Astrocyte of the spinal cord (primary cell): ENCODE measurements at places on chromosomes 1 and 21.

GRCh38 chr1:172154551-172154950, 265.9 kb upstream of the C1orf105 start:
- DNase-seq: peak; percentile 82

- no peak for DNase-seq
Observed at GRCh38 chr21:34942911-34943310, 106.2 kb downstream of the RUNX1 start.

GRCh38 chr21:26495283-26495849, 77.7 kb downstream of the CYYR1 start:
- no peak for DNase-seq

- peak; percentile 34 for DNase-seq
Observed at GRCh38 chr1:29708381-29708780, 472.1 kb downstream of the PTPRU start.

GRCh38 chr1:24316645-24317044, 2.5 kb upstream of the GRHL3 start:
- no peak for DNase-seq

DNA sequence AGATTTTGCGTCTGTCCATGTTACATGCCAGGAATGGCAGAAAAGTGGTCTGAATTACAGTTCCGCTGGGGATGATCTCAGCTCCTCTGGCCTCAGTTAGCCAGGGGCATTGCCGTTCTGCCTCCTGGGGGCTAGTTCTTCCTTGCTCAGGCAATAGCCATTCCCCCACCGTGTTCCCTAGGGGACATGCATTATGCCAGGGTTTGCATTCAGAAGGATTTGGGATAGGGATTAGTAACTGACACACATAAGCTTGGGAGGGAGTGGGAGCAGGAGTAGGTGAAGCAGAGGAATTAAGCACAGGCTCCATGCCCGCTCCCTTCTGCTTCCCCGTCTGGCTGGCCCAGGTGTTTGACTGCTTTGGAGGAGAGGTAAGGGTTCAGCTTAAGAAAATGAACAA, 12.7 kb downstream of the LRRC71 start:
- no peak for DNase-seq

- DNase-seq: no peak
Observed at GRCh38 chr1:38454236-38454635, 405.3 kb downstream of the RRAGC start.

DNA sequence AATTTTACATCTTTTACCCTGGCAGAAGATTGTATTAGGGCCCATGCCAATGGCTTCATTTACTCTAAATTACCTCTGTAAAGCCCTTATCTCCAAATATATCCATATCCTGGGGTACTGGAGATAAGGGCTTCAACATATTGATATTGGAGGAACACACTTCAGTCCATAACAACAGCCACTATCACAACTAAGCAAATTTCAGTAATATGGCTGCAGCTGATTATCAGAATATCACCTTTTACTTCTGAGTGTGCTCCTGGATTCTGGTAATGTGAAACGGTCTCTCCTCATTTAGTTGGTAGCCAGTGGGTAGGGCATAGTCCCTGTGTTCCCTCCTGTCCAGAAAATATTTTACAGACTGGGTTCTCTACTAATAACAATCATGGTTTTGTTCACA, 53.3 kb downstream of the IVNS1ABP start:
- no peak for DNase-seq

GRCh38 chr1:227949954-227950734, 2.4 kb upstream of the WNT9A start:
- no peak for DNase-seq

DNA sequence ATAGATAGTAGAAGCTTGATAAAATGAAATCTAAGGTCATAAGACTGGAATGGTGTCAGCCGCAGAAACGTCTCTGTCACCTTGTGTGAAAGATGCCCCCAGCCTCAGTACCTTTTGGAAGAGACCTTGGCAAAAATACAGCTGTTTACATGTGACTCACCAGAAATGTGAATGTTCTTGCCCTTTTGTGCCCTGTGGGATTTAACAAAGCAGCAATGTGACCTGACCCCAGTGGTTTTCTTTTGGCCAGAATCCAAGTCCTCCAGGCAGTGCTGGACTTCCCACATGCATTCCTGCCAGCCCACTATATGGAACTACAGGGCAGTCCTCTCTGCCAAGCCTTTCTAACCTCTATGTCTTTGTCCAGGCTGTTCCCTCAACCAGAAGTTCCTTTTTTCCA, 27.2 kb upstream of the LRRC8C start:
- peak; percentile 77 for DNase-seq

GRCh38 chr1:107633596-107633995, 331.4 kb downstream of the VAV3 start:
- no peak for DNase-seq

GRCh38 chr1:230189824-230190223, 122.8 kb downstream of the GALNT2 start:
- no peak for DNase-seq

DNA sequence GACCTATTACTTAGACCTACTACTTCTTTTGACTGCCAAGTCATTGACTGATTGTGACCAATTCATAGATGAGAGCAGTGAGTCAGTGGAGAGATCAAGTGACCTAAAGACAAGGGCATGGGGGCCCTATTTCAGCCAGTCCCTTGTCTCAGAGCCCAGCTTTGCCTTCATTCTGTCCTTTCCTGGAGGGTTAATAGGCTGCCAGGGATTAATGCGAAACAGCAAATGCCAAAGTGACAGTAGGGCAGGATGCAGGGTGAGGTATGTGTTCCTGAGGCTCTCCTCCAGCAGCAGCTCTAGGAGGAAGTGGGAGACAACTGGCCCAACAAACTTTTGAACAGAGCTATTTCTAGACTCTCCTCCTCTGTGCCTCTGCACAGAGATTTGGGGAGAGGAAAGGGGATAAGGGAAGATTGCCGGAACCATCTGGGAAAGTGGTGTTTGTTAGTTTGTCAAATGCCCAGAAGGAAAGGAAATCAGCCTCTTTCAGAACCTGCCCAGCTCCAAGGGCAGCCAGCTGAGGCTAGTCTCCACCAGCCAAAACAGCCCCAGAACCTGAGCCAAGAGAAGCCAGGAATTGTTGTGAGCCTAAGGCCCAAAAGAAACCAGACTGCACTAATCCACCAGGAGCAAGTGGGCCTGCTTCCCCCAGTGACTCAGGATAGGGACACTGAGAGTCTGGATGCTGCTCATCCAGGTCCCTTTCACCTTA, 4.9 kb upstream of the S100A3 start:
- DNase-seq: no peak
